ENCODE measurements at places on chromosomes 3 and 15.
A peak's percentile ranks its signal among the peaks of the same experiment; 100 is the strongest.

DNA sequence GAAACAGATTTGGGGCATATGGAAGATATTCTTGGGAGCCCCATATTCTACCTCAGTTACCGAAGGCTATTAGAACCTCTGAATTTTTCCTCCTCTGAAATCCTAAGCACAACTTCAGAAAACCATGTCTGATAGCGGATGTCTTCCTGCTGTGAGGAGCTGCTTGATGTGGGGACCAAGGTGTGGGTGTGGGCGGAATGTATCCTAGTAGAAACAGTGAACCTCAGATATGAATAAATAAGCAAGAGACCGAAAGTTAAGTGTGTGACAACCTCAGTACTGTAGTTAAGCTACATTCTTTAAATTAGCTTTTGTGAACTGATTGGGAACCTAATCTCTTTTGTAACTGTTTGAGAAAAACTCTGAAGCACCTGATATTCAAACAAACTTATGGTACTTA lies 46.9 kb downstream of the SENP2 start:
- peak; percentile 37 for DNase-seq

GRCh38 chr3:111509308-111509707 lies 32.7 kb upstream of the CD96 start:
- no peak for DNase-seq

DNA sequence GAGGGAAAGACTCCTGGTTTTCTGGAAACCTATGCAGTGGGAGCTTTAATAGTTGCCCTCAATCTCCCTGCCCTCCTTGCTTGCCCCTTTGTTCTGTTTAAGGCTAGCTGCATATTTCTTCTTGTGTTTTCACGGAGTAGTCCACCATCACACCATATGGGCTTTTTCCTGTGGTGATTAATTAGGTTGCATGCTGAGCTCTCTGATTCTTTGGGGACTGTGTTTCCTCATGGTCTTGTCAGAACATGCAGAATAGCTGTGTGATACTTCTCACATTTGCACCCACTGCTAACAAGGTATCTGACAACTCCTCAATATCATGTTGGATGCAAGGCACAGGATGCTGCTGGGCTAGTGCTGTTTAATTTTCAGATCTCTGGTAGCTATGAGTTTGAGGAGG lies 139.6 kb downstream of the PTPRG start:
- no peak for DNase-seq

DNA sequence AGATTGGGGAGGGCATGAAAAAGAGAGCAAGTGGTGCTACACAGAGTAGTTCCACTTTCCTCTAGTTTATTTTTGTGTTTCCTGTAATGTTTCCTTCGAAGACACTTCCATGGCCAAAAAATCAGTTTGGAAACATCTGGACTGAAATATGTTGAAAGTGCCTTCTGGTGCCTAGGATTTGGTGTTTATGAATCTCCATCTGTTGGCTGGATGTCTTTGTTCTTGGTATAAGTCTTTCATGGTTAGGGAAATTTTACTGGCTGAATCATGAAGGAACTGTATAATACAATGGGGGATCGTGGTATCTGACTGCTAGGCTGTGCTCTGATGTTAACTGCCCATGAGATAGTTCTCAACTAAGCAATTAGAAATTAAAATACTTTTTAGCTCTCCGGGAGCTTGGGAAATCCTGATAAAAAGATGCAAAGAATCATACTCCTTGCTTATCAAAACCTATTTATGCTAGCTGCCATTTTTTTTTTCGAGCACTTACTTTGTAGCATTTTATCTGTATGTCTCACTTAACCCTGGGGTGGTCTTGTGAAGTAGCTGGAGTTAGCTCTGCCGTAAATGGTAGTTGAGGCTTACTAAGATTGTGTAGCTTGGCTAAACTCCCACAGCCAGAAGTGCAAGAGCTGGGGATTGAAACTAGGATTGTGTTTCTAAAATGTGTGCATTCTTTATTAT lies 21.9 kb downstream of the AKAP13 start:
- no peak for DNase-seq

GRCh38 chr3:5456199-5456598 lies 268.7 kb downstream of the EDEM1 start:
- DNase-seq = no peak

GRCh38 chr15:86879250-86880229 lies 799.9 kb downstream of the AGBL1 start:
- no peak for DNase-seq

DNA sequence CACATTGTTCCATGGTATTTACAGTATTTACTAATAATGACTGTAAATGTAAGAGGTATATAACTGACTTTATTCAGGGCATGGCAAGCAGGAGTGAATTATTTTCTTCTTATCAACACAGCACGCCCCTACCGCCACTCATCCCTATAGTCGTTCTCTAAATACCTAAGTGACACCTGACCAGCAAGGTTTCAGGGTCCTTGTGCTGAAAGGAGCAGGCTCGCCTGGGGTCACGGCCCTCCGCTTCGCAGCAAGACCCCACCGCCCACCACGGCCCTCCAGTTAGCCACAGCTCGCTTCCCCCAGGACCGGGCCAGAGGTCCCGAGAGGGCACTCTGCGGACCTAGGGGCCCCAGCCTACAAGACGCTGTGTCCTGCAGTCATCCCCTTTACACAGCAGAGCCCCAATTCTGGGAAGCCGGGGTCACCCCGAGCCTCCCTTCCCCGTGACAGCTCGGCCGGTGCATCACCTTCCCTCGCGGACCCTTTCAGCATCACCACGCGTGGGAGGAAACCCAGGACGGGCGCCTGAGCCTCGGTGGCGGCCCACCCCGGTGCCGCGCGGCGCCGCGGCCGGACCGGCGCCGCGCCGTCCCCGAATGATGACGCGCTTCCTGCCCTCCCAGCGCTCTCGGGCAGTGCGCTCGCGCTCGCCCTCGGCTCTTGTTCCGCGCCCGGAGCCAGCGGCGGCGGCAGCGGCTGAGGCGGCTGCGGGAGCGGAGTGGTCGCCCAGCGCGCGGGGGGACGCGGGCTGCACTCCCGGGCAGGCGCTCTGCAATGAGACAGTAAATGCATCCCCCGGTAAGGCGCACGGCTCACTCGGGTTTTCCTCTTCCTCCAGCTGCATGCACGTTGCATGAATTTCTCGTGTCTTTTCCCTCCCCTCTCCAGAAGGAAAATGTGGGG lies 225.1 kb upstream of the C2CD4B start:
- DNase-seq = peak; percentile 65

GRCh38 chr3:172213904-172214303 lies 174.5 kb downstream of the FNDC3B start:
- no peak for DNase-seq
